Hypothalamus (tissue), 51 donors: ENCODE measurements at places on chromosomes 1 and 21.

DNA sequence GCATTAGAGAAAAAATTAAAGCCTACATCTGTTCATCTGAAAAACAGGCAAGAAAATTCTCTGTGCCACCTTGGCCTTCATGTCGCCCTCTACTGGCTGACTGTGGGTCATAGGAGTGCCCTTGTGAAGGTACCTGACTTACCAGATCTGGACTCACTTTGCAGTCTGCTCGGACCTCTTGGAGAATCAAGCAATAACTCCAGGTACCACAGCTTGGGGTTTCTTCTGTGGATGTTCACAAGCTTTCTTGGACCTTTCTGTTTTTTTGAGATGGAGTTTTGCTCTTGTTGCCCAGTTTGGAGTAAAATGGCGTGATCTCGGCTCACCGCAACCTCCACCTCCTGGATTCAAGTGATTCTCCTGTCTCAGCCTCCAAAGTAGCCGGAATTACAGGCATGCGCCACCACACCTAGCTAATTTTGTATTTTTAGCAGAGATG is 2.4 kb upstream of the PRAMEF18 start:
- no peak for DNase-seq

DNA sequence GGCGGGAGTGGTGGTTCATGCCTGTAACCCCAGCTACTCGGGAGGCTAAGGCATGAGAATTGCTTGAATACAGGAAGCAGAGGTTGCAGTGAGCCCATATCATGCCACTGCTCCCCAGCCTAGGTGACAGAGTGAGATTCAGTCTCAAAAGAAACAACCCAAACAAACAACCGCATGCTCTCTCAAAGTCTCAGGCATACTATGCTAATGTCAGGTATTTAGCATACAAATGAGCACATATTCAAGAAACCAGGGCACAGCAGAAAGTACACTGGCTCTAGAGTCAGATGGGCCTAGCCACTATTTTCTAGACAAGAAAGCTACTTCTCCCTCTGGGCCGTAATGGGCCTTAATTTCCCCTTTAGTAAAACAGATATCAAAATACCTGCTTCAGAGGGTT is 55.0 kb downstream of the ELAVL4 start:
- DNase-seq: no peak

DNA sequence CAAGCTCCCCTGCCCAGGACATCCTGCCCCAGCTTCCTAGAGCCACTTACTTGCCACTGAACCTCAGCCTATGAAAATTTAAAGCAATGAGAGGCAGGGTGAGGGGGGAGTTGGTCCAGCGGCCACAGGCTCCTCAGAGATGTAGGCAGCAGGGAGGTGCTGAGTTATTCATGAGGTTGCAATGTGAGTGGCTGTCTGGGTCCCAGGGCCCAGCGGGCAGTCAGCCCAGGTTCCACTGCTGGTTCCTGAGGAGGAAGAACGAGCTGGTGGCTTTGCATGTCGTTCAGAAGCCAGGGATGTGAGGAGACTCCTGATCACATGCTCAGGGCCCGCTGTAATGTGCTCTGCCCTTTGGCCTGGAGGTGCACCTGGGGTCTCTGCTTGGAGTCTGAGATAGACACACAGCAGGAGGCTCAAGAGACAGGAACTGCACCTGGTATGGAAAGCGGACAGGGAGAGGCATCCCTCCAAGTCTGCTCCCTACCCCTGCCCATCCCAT is at the start of gene KNCN:
Gene KNCN (minus strand): TSS at position 51 of the 499 bp plus-strand sequence. CDS start 432 bp downstream, outside the sequence.
- DNase-seq: no peak

- no peak for DNase-seq
Measured at GRCh38 chr1:45545553-45546310, 4.9 kb upstream of the AKR1A1 start.

GRCh38 chr1:2465371-2466269 is 10.5 kb upstream of the PLCH2 start:
- DNase-seq: no peak

DNA sequence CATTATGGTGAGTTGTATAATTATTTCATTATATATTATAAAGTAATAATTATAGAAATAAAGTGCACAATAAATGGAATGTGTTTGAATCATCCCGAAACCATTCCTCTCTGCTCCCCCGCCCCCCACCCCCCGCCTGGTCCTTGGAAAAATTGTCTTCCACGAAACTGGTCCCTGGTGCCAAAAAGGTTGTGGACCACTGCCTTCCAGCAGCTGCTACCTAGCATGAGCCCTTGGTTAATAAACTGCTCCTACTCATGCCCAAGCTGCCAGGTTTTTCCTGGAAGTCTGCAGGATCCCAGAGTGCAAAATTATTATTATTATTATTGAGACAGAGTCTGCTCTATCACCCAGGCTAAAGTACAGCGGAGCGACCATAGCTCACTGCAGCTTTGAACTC is 6.8 kb upstream of the IFNGR2 start:
- DNase-seq: no peak

- no peak for DNase-seq
Measured at GRCh38 chr1:160030657-160031364, 979 bp downstream of the PIGM start.

DNA sequence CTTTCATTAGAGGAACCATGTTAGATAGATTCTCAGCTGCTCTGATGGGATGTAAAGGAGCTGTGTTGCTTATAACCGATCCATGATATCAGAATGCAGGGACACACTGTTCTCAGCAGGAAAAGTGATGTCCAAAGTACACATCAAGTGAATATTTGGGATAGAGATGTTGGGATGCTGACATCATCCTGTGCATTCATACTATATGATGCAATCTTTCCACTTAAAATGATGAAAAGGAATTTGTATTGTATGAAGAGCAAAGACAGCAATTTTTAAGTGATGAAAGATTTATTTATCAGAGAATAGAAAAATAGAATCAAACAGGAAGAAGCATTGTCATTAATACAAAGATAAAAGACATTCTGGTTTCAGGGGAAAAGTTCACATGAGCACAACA is 110.1 kb downstream of the ERG start:
- no peak for DNase-seq

DNA sequence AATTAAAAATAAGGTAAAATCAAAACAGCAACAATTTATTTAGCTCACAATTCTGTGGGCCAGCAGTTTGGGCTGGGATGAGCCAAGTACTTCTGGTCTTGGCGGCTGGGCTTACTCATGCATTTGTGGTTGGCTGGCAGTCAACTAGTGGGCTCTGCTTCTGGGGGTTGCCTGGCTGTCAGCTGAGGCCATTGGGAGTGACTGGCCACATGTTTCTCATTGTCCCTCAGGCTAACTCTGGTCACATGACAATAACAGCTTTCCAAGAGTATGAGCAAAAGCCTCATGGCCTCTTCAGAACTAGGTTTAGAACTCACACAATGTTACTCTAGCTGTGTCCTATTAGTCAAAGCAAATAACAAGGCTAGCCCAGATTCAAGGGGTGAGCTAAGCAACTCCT is 15.6 kb upstream of the CHIA start:
- no peak for DNase-seq

DNA sequence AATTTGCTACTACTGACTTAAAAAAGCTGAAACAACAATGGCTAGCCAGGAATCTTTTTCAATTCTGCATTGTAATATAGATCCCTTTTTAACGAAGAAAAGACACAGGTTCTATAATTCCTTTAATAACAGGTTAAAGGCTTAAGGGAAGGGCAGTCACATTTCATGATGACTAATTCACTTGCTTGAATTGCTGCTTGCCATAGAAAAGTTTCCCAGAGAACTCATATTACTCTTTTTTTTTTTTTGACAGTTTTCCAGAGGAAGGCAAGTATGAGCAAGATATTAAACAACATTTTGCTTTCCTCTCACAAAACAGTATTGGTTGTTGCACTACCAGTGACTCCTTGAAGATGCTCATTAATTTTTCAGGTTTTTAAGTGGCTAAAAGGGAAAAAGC is 60.9 kb downstream of the IL23R start:
- DNase-seq: no peak

DNA sequence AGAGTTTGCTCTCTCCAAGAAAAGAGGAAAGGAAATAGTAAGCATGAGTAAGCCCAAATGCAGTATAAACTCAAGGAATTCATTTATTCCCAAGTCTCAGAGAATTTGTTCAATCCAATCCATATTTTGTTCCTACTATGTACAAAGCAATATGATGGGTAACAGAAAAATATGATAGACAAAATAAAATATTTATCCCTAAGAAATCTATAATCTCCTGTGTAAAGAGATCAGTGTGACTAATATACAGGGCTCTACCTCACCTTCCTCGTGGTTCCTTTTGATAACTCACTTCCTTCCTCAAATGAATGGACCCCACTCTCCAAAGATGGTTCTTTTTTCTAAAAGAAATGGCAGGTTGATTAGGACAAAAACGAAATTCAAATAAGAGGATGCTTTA is 7.6 kb downstream of the CLSPN start:
- no peak for DNase-seq

DNA sequence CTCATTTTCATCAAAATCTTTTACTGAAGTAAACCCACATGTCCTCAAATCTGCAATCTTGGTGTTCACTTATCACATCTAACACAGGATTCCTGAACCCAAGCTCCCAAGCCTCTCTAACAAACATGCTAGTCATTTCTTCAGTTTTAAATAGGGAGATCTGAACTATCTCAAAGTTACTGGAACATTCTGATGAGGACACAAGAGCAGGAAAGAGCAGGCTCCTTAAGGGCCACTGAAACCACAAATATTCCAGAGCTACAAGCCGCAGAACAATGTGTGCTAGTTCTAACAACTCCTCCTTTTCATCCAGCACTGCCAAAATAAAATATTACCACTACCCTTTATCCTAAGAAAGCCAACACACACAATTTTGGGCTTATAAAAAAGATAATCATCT is 38.9 kb downstream of the WARS2 start:
- no peak for DNase-seq

- DNase-seq: no peak
Measured at GRCh38 chr1:21950734-21951133, 13.6 kb upstream of the HSPG2 start.

- DNase-seq: no peak
Measured at GRCh38 chr1:230270185-230270558, 156.0 kb downstream of the PGBD5 start.

DNA sequence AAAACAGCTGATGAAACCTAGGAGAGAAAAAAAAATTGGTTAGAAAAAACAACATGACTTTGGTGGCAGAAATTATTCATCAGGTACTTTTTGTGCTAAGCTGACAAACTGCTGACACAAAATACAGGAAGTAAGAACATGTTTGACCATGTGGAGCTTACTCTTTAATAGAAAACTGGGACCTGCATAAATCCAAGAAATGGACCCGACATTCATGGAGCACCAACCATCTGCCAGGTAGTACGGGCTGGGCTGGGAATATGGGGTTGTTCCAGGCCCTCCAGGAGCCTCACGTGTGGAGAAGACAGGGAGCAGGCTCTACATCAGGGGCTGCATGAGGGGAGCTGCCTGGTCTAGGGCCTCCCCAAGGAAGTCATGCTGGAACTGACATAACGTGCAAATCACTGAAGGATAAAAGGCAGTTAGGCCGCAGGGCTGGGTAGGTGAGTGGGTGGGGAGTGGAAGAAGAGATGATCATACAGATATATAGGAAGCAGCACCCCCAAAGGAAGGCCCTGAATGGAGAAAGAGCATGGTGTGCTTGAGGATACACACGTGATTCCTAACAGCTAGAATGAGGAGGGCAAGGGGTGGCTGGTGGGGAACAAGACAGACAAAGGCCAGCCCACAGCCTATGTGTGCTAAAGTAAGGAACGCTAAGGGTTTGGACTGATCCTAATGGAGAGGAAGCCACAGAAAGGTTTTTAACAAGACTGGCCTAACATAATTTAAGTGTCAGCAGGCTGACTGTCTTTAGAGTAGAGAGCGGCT is 26.1 kb downstream of the CD58 start:
- DNase-seq: no peak
